ENCODE measurements at places on chromosomes 6 and 20.

DNA sequence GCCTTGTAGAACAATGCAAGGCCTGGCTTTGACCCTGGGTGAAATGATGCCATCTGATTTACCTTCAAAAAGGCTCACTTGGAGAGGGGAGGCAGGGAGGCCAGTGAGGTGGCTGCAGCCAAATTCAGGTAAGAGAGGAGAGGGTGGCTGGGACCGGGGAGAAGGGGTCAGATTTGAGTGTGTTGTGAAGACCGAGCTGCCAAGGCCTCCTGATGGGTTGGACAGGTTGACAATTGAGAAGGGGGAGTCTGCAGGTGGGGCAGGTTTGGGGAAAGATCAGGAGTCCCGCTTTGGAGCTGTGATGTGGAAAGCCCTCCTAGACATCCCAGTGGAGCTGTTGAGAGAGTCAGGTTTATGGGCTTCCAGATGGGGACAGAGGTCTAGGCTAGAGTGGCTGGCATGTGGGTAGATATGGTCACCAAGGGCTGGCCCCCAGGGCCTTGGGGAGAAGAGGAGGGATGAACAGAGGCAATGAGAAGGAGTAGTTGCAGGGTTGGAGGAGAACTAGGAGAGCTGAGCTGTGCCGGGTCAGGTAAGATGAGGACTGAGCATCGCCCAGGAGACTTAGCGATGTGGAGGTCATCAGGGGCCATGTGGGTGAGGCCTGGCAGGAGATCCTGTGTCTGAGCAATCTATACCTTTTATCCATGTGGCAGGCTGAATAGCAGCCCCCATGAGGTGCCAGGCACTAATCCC, 70.5 kb upstream of the TOX2 start:
- DNase-seq: no peak

DNA sequence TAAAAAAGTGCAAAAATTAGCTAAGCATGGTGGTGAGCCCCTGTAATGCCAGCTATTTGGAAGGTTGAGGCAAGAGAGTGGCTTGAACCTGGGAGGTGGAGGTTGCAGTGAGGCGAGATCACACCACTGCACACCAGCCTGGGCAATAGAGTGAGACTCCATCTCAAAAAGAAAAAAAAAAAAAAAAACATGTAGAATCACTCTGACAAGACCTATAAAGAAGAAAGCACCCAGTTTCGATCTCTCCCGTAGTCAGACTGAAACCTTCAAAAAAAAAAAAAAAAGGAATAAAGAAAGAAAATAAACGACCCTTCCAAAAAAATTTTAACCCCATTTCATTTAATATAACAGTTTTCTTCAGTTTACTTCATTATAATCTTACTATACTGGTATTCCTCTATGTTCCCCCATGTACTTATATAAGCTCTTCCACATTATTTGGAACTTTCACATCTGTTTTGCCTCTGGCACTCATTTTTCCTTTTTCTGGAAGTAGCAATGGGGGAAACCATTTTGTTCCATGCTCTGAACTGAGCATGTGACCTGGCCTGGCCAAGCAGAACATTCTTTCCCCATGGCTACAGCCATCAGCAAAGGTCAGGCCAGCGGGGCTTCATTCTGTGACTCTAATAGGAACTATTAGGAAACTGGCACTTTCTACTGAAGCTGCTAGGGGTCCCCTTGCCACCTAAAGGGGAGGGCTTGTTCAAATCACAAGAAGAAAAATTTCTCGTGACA, 9.6 kb downstream of the SLC18B1 start:
- DNase-seq: no peak

GRCh38 chr6:107493158-107494057, 3.5 kb downstream of the SOBP start:
- DNase-seq: no peak

- no peak for DNase-seq
Measured at GRCh38 chr20:4217349-4217841, 202.0 kb upstream of the RNF24 start.

GRCh38 chr6:75090576-75090975, 115.3 kb downstream of the COL12A1 start:
- no peak for DNase-seq

- DNase-seq: no peak
Measured at GRCh38 chr20:58420798-58421496, 31.9 kb downstream of the VAPB start.
